ENCODE measurements at places on chromosomes 6 and 20.

- no peak for DNase-seq
Observed at GRCh38 chr6:63561288-63561687, 11.0 kb upstream of the LOC128125822 start.

DNA sequence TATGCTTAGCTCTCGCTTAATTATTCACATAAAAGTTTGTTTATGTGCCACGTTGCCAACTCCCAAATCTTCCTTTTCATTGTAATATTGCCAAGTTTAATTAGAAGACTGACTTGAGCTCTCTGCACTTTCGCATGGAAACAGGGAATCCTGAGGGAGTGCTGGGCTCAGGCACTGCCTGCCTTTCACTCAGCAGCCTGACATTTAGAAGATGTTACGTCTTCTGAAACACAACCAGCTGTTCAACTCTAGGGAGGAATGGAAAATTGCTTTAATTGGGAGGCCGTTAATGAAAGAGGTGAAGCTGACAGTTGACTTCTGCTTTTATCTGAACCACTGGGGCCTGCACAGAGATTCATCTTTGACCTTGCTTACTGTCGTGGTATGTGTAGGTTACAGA lies 77.4 kb upstream of the MTHFD1L start:
- DNase-seq: no peak

DNA sequence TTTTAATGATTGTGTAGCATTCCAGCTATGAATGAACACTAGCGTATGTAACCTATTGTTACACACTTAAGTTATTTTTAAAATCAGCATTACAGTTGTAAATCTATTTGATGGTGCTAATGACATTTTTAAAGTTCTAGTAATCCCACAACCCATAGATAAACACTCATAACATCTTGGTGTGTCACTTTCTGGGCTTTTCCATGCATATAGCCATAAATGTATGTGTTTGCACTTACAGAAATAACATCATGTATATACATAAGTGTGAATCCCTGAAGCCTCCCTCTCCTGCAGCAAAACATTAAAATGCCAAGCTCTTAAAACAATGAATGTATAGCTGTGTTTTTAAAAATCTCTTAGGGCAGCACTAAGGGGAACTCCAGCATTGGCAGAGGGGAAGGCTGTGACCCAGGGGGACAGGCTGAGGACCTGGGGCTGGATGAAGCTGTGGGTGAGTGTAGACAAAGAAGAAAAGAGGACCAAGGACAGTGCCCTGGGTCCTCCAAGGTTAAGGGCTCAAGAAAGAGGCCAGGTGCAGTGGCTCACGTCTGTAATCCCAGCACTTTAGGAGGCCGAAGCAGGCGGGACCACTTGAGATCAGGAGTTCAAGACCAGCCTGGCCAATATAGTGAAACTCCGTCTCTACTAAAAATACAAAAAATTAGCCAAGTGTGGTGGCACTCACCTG lies 929 bp upstream of the CENPB start:
- no peak for DNase-seq

DNA sequence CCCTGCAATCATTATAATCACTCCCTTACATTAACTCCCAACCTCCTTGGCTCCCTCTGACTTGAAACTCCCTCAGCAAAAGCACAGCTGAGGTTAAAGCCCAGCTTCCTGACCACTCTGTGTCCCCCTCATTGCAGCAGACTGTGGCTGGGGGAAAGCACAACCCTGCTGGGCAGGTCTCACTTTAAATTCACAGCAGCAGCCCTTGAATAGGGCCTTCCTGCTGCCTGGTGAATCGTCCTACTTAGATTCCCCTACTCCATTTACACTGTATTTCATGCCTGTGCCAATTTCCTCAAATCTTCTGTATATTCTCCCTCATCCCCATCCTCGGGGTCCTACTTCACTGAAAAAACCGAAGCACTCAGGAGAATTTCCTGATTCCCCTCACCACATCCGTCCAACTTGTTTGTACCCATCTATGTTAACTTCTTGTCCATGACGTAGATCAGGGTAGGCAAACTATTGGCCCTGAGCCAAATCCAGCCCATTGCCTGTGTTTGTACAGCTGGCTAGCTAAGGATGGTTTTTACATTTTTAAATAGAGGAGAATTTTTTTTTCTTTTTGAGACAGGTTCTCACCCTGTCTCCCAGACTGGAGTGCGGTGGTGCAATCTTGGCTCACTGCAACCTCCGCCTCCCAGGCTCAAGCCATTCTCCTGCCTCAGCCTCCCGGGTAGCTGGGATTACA lies 31.5 kb upstream of the GCM1 start:
- DNase-seq: no peak

- peak; percentile 82 for DNase-seq
Observed at GRCh38 chr6:158653577-158654354, 3.9 kb downstream of the SYTL3 start.
